ENCODE measurements at places on chromosomes 5 and 9.

DNA sequence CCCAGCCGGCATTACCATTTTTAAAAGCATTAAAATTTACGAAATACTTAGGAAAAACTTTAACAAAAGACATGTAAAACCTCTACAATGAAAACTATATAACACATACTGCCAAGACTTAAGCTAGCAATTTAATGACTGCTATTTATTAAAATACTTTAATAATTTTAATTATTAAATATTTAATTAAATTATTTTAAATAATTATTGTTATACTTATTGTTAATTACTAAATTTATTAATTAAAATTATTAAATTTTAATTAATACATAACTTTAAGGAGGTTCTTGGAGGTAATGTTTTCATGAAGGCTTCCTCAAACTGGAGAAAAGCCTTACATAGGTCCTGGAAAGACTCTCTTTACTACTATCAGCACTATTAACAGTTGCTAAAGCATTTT, 47.5 kb downstream of the C5orf22 start:
- no peak for DNase-seq

GRCh38 chr5:72796001-72796400, 20.5 kb upstream of the TNPO1 start:
- DNase-seq, result no peak

DNA sequence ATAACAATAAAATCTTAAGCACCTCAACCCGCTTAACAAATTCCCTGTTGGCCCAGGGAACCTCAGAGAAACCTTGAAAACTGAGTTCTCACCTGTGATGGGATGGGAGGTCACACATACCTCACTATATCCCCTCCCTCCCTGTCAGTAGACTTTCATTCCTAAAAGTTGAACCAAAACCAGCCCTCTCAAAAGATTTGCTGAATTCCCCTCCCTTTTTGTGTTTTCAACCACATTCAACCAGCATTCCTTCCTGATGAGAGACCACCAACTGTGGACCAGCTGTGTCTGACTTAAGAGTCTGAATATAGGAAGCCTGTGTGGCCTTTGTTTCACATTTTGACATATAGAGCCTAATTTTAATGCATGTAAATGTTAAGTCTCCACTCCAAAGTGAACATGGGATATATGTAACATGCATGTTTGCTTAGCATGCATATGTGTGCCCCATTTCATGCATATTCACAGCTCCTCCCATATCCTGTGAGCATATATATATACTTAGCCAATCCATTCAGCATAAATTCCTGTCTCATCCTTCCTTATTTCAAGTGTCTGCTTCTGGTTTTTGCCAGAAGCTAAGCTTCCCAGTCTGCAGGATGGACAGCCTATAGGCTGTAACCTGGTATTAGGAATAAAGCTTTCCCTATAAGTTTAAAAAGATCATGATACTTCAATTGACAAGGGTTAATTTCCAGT, 604.6 kb downstream of the PTPRD start:
- DNase-seq, result no peak

DNA sequence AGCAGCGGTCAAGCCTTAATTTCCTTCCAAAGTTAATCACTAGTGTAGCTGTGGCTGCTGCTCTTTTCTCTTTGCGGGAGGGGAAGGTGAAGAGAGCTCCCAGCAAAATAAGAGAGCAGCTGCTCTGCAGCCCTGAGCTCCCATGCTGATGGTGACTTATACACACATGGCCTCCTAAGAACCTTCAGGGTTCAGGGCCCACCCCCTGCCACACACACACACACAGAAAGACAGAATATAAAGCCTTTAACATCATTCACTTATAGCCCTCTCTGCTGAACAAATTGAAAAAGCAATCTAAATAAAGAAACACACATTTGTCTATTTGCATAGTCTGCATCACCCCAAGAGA, 43.6 kb downstream of the GAS1 start:
- DNase-seq, result no peak

- DNase-seq, result peak; percentile 57
These were observed 85.6 kb downstream of the PTTG1 start for GRCh38 chr5:160507221-160507721.

GRCh38 chr5:40627706-40628105, 52.0 kb upstream of the PTGER4 start:
- DNase-seq, result no peak

GRCh38 chr5:124889486-124889825, 143.0 kb upstream of the ZNF608 start:
- DNase-seq, result no peak

GRCh38 chr5:644509-644908, 32.4 kb downstream of the CEP72 start:
- DNase-seq, result no peak

- DNase-seq, result no peak
These were observed 143.8 kb upstream of the PPP1R26 start for GRCh38 chr9:135335691-135336181.

GRCh38 chr9:19720377-19720776, 68.5 kb downstream of the SLC24A2 start:
- DNase-seq, result no peak

DNA sequence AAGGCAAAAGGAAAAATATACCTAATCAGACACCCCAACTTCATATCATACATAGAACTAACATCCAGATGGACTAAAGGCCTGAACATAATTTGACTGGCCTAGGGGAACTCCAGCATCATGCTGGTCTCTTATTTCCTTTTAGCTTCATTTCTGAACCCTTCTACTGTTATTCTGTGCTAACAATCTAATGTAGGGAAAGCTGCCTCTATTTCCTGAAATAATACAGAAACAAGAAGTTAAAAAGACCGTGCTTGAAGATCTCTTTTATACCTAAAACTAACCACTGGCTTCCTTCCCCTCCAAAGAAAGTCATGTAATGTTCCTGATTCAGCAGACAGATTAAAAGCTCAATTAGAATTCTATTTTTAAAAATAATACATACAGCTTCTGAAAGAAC, 36.7 kb downstream of the LPAR1 start:
- no peak for DNase-seq

- DNase-seq, result no peak
These were observed 16.1 kb upstream of the MXD3 start for GRCh38 chr5:177327539-177328522.

- no peak for DNase-seq
These were observed 130.8 kb upstream of the MAN2A1 start for GRCh38 chr5:109558952-109559351.

DNA sequence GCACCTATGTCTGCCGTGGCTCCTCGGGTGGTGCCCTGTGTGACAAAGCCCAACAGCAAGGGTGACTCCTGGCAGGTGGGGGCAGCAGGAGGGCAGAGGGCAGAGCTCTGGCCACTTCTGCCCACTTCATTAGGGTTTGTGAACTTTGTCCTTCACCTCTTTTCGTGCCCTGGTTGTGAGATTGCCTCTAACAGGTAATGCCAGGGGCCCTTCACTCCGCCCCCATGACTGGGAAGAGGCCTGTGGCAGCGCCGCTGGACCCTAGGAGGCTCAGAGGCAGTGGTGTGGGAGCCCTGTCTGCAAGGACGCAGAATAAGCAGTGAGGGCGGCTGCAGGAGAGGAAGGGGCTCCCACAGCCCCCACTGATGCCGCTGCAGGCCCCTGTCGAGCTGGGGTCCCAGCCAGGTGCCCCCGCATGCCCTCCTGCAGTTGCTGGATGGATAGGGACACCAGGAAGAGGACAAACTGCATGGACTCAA, 108.7 kb upstream of the LMX1B start:
- DNase-seq, result no peak

- DNase-seq, result no peak
These were observed 347.0 kb upstream of the ADAMTSL1 start for GRCh38 chr9:18126831-18127498.

GRCh38 chr5:159377653-159378052, 47.4 kb upstream of the IL12B start:
- DNase-seq, result no peak

DNA sequence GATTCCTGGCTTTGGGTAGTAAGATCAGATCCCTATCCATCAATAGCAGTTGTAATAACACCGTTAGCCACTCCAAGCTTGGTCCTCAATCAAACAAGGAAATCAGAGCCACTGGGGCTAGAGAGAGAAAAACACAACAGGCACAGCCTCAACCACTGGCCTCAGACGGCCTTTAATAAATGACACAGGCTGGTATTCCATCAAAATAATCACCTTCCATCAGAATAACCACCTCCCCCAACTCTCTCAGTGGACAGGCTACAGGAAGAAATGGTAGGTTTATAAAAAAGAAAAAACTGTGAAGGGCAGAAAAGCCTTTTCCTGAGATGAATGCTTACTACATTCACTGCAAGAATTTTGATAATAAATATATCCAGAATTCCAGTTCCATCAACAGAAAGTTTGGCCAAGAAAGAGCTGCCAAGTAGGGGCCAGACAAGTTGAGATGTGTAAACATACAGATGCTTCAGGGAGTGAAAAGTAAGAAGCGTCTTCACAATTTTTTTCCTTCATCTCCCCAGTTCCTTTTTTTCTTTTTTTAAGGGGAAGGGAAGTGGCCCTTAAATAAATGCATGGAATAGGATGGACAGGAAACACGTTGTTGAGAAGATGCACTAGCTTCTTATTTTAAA, 5.5 kb downstream of the FOXD1 start:
- no peak for DNase-seq

GRCh38 chr5:38466424-38467189, 89.8 kb downstream of the LIFR start:
- no peak for DNase-seq

GRCh38 chr9:131406563-131407436, 12.9 kb downstream of the PRRC2B start:
- peak; percentile 24 for DNase-seq

- no peak for DNase-seq
These were observed 1.4 kb downstream of the GPR151 start for GRCh38 chr5:146514575-146514974.

DNA sequence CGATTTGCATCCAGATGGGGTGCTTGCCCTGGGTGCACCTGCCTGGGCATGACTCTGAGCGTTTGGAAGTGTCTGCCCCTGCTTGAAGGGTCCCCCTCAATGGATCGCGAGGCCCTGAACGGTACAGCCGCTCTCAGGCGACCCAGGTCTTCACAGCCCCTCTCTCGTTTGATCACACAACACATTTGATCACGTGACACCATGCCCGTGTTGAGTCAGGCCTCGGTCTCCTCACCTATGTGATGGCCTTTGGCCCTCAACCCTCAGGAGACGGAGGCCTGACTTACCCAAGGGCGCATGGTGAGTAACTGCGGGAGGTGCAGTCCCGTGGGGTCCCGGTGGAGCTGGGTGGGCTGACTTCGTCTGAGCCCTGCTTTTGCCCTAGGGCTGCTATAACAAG, 3.0 kb upstream of the ASB6 start:
- no peak for DNase-seq

DNA sequence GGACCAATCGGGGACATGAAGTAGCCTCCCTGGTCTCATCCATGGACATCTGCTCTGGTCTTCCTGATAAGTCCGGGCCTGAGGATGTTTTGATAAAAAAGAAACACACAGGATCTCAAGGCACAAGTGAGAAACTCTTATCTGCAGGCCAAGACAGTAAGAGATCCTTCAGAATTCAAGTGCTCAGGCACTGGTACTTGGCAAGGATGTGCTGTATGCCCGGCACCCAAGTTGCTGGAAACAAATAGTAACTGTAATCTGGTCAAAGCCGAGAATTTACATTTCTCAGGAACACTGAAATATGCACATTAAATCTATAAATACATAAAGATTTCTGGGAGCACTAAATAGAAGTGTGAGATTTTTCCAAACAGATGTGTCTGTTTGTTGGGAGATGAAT, 165.7 kb downstream of the SPOCK1 start:
- DNase-seq, result no peak

GRCh38 chr5:172664681-172665541, 23.8 kb downstream of the NEURL1B start:
- DNase-seq, result no peak

DNA sequence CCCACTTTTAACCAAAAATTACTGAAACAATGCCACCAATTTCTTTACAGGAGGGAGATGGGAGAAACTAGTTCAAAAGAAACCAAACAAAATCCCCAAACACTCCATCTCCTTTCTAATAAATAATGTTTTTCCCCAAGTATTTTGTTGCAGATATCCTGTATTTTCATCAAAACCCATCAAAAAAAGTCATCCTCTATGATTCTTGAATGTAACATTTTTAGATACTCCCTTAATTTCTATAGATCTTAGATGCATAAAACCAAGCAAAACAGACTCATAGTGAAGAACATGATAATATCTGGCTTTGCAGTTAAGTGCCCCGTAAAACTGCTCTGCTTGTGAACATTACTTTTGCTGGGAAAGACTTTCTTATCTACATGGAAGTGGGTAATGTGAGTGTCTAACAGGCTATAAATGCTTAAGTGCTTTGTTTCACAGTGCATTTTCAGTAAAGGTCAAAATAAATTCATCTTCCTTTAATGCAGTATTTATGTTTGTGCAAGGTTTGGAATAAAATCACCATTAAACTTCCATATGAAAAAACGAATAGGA, 77.3 kb upstream of the TBCA start:
- no peak for DNase-seq

- no peak for DNase-seq
These were observed 288.8 kb upstream of the ADAMTSL1 start for GRCh38 chr9:18185196-18185595.

- DNase-seq, result no peak
These were observed 2385.2 kb upstream of the C9orf72 start for GRCh38 chr9:29958469-29958868.

All from CD4-positive, alpha-beta T cell treated with Interleukin-1 beta for 1 hour (primary cell).